Stromal cell of bone marrow (primary cell): ENCODE measurements at places on chromosomes 7 and 10.

- no peak for DNase-seq
These were observed 258.0 kb downstream of the GFRA1 start for GRCh38 chr10:116014871-116015582.

DNA sequence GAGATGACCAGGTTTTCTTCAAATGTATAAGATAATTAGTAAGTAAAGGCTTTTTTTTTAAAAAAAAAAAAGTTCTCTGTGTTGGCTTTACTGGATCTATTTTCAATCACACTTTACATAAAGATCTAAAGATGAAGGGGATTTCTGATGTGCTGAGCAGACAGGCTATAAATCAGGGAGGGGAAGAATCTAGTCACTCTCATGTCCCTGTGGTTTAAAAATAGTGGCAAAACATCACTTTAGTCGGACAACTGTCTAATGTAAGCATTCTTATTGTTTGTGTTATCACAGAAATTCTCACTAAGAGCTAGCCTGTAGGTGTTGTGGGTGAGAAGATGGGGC is 132.7 kb downstream of the ICA1 start:
- DNase-seq, result no peak

- DNase-seq, result no peak
These were observed 284.5 kb upstream of the SEMA3A start for GRCh38 chr7:84479059-84479458.

GRCh38 chr7:158447506-158448171 is 140.0 kb downstream of the PTPRN2 start:
- DNase-seq, result no peak

- DNase-seq, result no peak
These were observed 13.2 kb downstream of the PTPRN2 start for GRCh38 chr7:158574308-158575036.

- peak; percentile 54 for DNase-seq
These were observed 3.0 kb downstream of the BRI3 start for GRCh38 chr7:98284335-98285036.

- no peak for DNase-seq
These were observed 174.7 kb downstream of the GATA3 start for GRCh38 chr10:8229153-8229552.

DNA sequence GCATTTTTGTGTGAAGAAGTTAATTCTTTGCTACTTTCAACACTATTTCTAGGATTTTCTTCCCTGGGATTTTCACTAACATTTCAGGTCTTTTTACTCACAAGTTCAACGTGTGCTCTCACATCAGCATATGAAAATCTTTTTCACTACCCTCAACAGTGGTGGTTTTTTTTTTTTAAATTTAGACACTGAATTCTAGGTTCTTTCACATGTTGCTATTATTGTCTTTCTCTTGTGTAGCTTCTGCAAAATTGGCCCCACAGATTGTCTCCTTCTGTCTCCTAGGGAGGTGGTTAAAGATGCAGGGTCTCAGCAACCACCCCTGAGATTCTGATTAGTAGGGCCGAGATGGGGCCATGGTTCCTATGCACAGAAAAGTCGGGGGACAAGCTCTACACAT is 165.0 kb upstream of the GPR26 start:
- DNase-seq, result no peak

GRCh38 chr10:10307551-10307950 is 710.1 kb upstream of the CELF2 start:
- DNase-seq, result no peak

DNA sequence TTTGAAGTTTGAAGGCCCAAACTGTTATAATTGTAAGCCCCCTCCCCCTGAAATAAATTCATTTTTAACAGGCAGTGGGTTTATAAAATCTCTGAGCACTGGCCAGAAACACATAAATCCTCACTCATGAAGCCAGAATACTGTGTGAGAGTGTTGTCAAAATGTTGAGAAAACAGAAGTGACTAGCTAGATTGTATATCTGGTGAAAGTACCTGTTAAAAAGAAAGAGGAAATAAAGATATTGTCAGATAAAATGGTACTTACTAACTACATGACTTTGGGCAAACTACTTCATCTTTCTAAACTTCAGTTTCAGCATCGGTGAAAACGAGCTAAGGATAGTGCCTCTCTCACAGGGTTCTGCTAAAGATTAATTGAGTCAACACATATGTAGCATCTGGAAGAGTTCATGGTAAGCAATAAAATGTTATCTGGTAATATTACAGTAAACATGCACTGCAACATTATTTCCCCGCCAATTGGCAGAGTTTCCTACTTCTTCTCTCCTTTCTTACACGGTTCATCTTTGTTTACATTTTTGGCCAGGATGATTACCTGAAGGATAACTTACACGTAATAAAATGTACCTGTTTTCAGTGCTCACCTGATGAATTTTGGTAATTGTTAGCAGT is 202.5 kb upstream of the CHRM2 start:
- no peak for DNase-seq

DNA sequence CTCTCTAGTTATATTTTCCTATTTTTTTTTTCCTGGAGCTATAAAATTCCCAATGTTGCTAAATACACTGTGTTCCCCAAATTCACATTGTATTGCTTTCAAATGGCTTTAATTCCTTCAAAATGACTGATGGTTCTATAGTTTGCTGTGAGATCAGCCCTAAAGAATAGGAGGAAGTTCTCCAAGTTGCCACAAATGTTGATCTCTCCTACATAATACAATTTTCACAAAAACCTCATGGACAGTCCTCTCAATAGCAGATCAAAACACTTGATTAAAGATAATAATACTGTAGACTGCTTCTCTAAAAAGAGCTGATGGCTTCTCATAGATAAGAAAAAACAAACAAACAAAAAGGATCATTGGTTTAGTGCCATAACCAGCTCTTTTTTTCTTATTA is 97.8 kb upstream of the CAV2 start:
- no peak for DNase-seq

DNA sequence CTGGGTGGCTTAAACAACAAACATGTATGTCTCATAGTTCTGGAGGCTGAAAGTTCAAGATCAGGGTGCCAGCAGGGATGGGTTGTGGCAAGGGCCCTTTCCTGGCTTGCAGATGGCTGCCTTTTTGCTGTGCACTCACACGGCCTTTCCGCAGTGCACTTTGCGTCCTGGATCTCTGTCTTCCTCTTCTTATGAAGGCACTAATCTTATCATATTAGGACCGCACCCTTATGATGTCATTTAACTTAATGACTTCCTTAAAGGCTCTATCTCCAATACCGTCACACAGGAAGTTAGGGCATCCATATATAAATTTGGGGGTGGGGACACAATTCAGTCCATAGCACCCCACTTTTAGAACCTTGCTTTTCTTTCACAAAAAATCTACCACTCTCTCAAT is 255.2 kb downstream of the SNX13 start:
- no peak for DNase-seq

- DNase-seq, result peak; percentile 73
These were observed 39.8 kb upstream of the SRGN start for GRCh38 chr10:69048103-69048502.
